A549 treated with DMSO at 1 μM for 4 hours (cell line): ENCODE measurements at places on chromosomes 1 and 21. TPM values are rescaled to one million over a fixed set of nuclear protein-coding genes. Genes with fewer than 3 reads are reported as not detected.

NTMT2 gene
- not detected in 5 replicates for total RNA-seq

LRRC53 gene
- total RNA-seq, result not detected in 5 replicates

C1orf21 gene
- 7.9 to 9.6 TPM (median 9.3 TPM) in 5 replicates for total RNA-seq

TNFRSF4 gene
- 0.17 TPM in 1 of 5 replicates, not detected in the others for total RNA-seq

PPIAL4G gene
- not detected in 5 replicates for total RNA-seq

EIF2D gene
- total RNA-seq, result 34.0 to 37.2 TPM (median 36.3 TPM) in 5 replicates

KIF14 gene
- total RNA-seq, result 8.9 to 15.1 TPM (median 13.5 TPM) in 5 replicates
